Stimulated activated CD4-positive, alpha-beta T cell treated with anti-CD3 and anti-CD28 coated beads, Interleukin-2, amount 100 ng/mL, for 24 hours (primary cell): ENCODE measurements at places on chromosomes 16 and 17.

GRCh38 chr17:8275421-8276290 is 12.8 kb upstream of the RANGRF start:
- DNase-seq, result no peak

- DNase-seq, result no peak
Measured at GRCh38 chr16:12576878-12577277, 226.8 kb downstream of the CPPED1 start.

- DNase-seq, result no peak
Measured at GRCh38 chr17:40063187-40063771, 514 bp downstream of the THRA start.

DNA sequence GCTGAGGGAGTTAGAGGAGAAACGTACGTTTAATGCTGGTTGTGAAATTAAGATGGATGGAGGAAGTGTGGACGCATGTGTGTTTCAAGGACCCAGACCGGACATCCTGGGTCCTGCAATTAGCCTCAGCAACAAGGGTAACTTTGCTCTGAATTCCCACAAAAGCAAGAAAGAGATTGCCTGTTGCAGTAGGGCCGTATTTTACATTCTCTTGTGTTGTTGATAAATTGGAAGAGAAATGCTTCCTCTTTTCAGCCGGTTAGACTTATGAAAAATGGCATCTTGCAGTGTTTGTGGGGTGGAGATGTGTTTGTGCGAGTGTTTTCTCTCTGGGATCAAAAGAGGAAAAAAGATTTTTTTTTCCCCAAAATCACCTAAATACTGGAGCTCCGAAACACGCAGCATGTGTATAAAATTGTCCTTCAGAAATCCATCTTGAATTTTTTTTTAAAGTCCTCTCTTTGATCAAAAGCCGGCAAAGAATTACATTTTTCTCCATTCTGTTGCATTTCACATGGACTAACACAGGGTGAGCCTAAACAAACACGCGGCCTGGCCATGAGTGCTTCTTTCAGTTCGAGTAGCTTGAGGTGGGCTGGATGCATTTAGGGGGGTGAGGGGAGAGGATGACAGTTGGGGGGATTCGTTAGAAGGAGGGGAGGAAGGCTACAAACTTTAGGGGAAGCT is 251.6 kb downstream of the C16orf95 start:
- DNase-seq, result no peak

GRCh38 chr16:75382611-75383010 is 50.7 kb downstream of the CFDP1 start:
- no peak for DNase-seq

DNA sequence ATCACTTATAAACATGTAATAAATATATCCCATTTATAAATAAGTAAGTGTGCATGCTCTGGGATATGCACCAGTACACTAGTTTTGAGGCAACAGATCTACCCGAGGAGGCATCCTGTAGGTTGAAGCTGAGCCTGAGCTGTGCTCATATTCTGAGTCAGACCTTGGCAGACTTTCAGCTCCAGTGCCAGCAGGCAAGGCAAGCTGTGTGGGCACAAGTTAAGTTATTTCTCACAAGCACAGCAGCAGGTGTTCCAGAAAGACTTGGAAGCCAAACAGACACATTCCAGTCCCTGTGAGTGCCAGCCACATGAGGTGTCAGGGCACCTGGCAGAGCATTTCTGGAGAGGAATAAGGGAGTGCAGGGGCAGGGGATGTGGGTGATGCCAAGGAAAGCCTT is 1.3 kb upstream of the CLEC19A start:
- DNase-seq, result no peak

DNA sequence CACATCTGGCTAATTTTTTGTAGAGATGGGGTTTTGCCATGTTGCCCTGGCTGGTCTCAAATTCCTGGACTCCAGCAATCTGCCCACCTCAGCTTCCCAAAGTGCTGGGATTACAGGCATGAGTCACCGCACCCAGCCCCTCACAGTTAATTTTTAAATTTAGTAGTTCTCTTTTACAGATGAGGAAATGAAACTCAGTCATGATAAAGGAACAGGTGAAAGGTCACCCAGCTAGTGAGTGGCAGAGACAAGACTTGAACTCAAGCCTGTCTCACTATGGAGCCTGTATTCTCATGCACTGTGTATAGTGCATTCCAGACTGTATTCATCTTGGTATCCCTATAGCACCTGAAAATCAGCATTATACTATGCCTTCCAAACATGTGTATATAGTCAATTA is 77.1 kb upstream of the WSB1 start:
- no peak for DNase-seq

DNA sequence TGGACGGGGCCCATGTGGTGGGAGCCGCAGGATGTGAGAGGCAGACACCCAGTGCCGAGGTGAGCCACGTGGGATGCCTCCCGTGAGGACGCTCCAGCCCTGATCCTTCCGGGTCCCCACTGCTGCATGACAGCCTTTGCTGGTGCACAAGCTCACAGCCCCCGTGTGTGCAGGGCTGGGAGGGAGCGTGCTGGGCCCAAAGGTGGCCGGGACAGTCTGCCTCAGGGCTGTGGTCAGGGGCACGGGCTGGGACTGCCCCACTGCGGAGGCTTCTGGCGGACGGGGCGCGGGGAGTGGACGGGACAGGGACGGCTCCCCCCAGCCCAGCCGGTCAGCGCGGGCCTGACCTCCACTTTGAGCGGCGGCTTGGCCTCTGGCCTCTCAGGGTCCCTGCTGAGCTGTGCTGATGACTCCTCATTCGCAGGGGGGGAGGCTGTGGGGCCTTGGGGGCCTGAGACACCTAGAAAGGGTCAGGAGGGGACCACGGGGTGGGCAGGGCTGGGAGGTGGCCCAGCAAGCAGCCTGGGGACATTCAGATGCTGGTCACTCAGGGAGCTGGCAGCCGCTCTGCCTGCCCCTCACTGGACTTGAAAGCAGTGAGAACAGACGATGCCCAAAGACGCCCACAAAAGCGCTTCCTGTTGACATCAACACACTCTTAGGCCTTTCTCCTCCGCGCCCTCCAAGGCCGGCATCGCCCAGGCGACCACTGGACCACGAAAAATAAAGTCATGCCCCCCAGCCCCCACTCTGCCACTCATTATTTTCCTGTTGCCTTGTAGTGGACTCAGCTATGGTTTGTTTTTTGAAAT is 9.3 kb upstream of the METRNL start:
- no peak for DNase-seq
